ENCODE measurements at places on chromosomes 3 and 15.
A peak's percentile ranks its signal among the peaks of the same experiment; 100 is the strongest.

GRCh38 chr3:128482175-128482574 lies 10.8 kb downstream of the GATA2 start:
- no peak for DNase-seq

GRCh38 chr3:44510000-44510368 lies 32.5 kb upstream of the ZNF445 start:
- no peak for DNase-seq

DNA sequence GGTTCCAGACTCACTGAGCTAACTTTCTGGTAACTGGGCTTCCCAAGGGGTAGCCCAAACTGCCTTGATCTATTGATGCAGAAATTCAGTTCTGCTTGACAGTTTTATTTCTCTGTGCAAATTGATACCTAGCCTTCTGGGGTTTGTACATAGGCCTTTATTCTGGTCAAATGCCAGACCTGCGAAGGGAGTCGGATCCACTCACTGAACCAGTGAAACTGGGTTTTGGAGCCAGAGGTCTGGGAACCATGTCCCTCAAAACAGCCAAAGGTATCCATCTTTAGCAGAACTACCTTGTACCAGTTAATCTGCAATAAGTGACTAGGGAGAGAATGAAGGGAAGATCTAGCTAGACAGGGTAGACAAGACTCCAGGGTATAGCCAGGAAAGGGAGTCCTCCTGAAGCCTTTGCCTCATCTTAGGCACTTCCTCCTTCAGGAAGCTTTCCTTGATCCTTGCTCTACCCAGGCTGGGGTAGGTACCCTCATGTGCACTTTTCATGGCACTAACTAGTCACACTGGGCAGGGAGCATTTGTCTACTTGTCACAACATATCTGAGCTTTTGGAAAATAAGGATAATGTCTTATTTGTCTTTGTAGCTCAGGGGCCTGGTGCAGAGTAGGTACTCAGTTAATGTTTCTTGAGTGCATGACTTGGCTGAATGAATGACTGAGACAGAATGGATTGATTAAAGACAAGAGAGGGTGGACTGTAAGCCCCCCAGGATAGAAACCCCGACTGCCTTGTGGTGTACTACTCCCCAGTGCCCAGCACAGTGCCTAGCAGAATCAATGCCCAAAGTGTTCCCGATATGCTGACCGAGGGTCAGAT lies 1.4 kb upstream of the SNX33 start:
- DNase-seq: no peak

- DNase-seq: no peak
Measured at GRCh38 chr15:70240082-70240481, 142.4 kb upstream of the TLE3 start.

DNA sequence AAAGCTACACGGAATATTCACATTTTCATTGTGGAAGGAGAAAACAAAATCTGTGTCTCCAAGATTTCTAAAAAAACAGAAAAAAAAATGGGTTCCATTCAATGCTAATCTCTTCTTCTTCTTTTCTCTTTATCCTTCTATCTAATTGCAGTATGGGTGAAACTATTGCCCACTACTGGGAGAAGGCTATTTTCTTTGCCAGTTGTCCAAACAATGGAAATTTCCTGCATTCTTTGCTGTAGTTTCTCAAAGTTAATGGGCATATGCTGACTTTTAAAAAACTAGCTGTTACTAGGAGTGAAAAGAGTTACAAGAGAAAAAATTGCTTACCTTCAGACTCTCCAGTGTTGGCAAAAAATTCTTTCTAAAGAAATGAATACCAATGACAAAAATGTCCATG lies 179.3 kb upstream of the ANKRD28 start:
- no peak for DNase-seq

DNA sequence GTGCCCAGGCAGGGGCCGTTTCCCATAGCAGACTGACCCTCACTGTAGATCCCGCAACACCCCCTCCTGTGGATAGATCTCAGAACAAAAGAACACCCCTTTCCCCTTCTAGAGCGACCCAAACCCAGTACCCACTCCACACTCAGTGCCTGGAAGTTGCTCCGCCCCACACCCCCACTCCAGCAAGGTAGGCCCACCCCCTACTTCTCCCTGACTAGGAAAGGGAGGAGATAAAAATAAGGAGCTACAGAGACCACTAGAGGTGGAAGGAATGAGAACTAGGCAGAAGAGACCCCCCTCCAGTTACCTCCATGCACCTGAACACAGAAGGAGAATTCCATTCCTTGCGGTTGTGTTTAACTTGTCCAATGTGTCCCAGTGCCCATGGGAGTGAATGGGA lies 30.2 kb upstream of the PARL start:
- no peak for DNase-seq

DNA sequence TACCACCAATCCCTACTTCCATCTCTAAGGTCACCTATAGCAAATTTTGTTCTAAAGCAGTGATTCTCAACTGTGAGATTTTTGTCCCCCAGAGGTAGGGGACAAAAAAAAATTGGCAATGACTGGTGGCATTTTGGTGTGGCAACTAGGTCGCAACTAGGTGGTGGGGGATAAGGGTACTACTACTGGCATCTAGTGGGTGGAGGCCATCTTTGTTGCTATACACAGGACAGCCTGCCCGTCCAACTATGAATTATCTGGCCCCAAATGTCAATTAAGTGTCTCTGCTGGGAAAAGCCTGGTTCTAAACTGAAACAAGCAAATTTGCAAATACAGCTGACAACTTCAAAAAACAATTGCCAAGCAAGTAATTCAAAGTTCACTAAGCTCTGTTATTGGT lies 1.4 kb downstream of the MTMR10 start:
- DNase-seq: no peak

GRCh38 chr3:195045481-195046210 lies 225.3 kb downstream of the XXYLT1 start:
- peak; percentile 3 for DNase-seq

- peak; percentile 71 for DNase-seq
Measured at GRCh38 chr3:9399746-9400145, 2.3 kb downstream of the SETD5 start.

- no peak for DNase-seq
Measured at GRCh38 chr3:191373327-191373726, 43.0 kb upstream of the UTS2B start.

DNA sequence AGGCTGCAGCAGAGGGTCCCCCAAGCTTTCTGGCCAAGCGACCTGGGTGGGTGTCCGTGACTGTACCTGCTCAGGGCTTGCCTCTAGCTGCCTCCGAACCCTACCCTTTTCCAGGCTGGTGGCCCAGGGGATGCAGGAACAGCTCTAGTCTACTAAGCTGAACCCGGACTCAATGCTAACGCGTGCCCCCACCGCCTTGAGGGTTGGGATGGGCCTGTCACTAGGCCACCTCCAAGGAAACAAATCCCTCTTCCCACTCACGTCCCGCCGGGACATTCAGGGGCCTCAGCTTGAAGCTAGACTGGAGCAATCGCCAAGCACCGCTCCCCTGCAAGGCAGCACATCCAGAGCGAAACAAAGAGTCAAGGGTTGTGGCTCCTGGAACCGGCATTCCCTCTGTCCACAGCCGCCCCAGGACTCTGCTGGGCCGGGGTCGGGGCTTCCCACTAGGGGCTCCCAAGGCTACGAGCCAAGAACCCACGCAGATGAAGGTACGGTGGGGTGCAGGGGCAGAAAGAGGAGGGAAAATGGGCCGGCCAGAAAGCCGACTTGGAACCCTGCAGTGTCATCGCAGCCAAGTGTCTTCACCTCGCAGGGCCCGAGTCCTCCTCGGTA lies 2.9 kb downstream of the FBXL22 start:
- DNase-seq: peak; percentile 40

DNA sequence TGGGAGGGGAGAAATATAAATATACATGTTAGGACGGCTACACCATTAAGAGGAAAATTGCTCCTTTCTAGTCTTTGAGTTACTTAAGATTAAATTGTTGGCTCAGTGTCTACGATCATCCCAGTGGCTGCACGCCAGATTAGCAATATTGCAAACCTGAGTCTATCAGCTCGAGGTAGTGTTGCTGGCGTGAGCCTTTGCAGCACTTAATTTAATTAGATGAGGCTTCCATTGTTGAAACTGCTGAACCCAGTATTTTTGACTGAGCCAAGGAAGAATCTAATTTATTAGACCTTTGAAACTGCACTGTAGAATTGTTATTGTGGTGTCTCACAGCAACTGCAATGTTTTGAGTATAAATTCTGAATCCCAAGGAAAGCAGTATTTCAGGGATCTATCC lies 782.4 kb upstream of the ROBO1 start:
- no peak for DNase-seq

GRCh38 chr15:99651023-99651807 lies 82.0 kb downstream of the LYSMD4 start:
- no peak for DNase-seq

DNA sequence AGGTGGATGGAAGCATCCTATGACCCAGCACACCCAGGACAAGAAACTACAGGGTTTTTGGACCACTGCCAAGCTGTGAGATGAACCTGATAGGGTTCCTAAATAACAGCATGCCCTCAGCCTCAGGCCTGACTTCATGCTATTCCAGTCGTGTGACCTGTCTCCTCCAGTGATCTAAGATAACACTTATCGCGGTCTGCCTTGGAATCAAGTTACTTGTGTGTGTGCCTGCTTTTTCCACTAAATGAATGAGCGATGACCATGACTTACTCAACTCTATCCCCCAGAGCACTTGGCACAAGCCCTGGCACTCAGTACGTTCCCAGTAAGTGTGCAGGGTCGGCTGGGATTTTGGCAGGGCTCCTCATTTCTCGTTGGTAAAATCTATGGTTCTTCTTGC lies 172.7 kb upstream of the TP63 start:
- peak; percentile 9 for DNase-seq

- no peak for DNase-seq
Measured at GRCh38 chr15:72850833-72851232, 67.3 kb upstream of the ADPGK start.

DNA sequence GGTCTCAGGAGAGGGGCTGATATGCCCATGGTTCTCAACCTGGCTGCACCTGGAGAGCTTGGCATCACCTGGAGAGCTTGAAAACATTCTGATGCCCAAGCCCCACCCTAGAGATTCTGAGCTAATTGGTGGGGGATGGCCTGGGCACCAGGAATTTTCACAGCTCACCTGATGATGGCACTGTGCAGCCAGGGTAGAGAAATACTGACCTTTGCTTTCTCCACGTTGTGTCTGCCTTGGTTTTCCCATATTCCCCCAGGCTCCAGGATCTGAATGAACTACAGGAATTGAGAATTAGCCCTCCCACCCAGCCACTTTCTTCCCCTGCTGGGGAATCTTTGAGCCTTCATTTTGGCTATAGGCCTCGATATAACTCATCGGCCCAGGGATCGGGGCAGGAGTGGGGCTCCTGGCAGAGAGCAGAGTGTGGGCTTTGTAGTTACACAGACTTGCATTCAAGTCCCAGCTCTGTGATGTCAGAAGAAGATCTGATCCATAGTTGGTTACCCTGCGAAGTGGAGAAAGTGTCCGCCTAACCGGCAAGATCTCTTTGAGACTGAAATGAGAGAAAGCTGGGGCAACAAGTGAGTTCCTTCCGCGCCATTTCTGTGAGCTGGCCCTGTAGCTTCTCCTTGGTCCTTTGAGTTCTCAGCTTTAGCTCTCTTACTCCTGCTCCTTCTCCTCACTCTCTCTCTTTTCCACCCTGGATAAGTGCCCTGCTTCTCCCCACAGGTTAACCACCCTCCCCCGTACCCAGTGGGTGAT lies 33.1 kb upstream of the UBE2Q2 start:
- DNase-seq: peak; percentile 63

DNA sequence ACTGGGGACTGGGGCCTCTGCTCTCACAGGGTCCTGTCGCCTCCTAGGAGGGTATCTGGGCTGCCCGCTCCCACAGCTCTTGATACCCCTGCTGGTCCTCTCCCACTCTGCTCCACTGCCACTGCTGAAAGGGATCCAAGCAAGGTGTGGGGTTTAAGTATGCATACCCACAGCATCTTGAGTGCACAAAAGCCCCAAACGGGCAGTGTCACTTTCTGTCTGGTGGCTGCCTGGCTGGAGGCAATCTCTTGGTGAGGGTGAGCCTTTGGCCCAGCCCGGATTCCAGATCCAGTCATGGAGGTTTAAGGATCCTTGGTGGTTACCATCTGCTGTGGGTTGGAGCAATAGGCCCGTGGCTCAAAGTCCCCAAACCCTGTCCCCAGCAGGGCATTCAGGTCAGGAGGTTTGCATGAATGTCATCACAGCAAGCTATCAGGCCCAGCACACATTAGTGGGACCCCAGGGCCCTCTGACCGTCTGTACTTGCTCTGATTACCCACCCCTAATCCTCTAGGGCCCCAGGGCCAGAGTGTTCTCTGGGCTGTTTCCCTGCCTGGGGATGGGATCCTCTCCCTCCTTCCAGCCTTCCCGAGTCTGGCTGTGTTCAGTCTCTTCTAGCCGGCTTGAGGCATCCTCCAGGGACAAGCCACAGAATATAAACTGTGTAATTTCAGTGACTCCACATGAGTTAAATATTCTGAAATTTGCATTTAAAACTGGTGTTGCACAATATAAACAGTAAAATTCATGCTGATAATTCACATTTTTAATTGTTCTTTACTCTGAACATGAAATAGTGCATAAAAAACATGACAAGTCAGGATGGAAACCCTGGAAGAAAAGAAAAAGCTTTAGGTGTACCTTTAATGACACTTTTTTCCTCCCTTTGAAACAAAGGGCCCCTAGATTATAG lies 4.9 kb upstream of the TJP1 start:
- no peak for DNase-seq

DNA sequence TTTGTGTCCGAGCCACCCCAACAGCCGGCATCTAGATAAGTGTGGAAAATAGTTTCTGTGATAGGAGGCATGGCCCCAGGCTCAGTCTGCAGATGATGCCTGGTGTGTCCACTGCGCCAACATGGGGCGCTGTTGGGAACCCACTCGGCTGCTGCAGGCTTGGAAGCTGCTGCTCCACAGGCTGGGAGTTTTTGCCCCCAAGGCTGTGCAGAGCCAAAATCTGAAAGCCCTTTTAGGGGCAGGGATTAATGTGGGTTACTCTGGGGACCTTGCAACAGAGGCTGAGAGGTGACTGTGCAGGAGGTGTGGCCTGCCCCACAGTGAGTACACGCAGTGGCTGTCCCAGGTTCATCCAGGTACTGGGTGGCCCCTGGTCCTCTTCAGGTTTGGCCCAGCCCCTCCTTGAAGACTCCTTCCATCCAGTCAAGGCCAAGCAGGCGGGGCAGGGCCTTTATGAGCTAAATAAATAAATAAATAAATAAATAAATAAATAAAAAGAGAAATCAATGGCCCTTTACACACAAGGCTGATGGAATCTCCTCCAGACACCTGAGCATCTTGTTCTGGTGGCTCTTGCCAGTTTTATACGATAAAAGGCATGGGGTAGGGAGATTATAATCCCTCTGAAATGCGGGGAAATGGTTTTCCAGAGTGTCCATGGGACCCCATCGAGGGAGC lies 73.8 kb downstream of the AAGAB start:
- DNase-seq: no peak

DNA sequence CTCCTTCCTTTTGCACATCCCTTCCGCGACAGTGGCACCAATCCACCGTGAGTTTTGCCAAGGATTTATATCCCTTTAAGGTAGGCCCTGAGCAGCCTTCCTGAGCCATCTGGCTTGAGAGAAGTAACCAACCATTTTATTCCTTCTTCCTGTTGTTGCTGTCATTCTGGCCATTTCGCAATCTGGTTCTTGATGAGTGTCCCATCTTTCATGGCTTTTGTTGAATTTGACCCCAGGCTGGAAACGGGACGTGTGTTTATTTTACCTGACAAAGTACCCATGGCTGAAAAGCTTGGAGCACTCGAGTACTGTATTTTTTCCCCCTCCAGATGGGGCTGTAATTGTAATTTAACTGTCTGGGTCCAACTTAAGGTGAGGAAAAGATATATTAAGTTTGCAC lies 173.4 kb downstream of the WNT5A start:
- no peak for DNase-seq

- no peak for DNase-seq
Measured at GRCh38 chr3:52895418-52895817, 1.9 kb downstream of the STIMATE start.

GRCh38 chr15:101153801-101154656 lies 97.8 kb downstream of the CHSY1 start:
- no peak for DNase-seq

All from HuH-7.5 (cell line).